ENCODE measurements at places on chromosomes 4 and X.
A peak's percentile ranks its signal among the peaks of the same experiment; 100 is the strongest.

DNA sequence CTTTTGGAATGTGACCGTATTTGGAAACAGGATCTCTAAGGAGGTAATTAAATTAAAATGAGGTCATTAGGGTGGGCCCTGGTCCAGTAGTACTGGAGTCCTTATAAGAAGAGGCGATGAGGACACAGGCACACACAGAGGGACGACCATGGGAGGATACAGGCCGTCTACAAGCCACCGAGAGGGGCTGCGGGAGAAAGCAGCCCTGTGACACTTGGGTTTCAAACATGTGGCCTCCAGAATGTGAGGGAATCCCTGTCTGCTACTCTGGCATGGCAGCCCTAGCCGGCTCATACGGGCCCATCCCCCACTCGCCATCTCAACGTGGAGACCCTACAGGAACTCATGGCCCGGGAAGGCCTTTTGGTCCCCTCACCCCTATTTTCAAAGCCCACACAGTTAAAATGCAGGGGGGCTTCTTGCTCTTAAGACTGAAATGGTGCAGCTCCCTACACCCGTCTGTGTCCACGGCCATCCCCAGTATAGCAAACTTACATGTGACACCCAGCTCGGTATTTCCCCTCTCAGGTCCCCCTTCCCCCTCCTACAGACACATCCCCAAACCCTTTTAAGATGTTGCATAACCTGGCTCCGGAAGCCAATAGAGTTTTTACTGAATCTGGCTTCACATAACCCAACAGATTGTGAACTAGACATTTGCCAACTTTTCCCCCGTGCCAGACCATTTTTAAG is 124.1 kb upstream of the TBL1X start:
- DNase-seq, result no peak

GRCh38 chr4:156018383-156018782 is 64.7 kb upstream of the CTSO start:
- DNase-seq, result no peak

DNA sequence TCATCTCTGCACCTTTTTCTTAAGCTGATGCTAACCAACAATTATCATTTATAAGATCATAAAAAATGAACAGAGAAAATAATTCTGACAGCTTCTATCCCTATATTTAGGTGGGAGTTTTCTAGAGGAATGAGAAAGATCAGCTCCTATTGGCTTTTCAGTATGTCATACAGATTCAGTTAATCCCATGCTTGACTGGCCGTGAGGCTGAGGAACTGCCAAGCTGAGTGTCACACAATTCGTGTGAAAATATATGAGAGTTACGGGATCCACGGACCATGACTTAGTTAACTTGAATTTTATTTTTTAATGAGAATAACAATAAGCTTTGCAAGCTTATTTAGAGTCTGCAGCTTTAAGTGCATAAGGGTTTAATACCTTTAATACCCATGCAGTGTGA is 37.5 kb downstream of the PHEX start:
- DNase-seq, result no peak

- no peak for DNase-seq
These were observed 210.5 kb downstream of the GRXCR1 start for GRCh38 chr4:43103048-43103447.

- DNase-seq, result no peak
These were observed 83.0 kb downstream of the GRIA2 start for GRCh38 chr4:157303471-157303960.

DNA sequence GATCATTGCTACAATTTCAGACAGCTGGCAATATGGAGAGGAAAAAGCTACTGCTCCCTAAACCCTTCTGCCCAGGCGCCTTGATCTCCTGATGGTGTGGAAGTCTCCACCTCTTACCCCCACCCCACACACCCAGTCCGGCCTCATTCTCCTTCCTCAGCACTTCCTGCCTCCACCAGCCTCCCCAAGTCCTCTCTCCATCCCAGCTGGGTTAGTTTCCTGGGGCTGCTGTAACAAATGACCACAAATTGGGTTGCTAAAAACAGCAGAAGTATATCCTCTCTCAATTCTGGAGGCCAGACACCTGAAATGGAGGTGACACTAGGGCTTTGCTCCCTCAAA is 1.1 kb upstream of the CCNQ start:
- no peak for DNase-seq

DNA sequence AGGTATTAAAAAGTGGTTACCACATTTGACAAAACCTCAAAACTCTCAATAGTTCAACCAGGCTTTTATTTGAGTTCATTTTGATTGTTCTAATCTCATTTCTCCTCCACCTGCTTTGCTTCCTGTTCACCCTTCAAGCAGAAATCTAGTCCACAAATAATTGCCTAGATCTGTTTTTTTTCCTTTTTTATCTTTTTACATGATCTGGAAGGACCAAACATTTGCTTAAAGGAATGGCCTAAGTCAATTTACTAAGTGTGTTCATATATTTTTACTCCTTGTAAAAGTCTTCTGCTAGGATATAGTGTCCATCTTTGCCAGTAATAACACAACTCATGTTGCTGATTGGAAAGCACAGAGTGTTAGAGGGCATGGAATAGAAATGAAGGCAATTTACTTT is 26.2 kb upstream of the VEGFD start:
- DNase-seq, result no peak

DNA sequence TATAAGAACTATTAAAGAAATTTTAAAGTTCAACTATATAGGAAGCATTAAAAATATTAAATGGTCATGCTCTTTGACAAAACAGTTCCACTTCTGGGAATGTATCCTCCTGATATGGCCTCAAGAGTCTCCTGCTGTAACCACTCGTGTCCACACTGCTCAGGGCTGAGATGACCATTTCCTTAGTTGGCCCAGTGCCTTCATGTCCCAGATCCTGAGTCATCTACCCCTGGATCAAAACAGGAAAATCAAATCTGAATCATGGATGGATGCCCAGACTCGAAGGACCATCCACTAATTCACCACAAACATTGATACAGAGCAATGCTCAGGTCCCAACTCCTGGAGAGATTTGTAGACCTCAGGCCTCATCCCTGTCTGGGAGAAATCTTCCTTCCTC is 44.7 kb downstream of the GPRASP3 start:
- DNase-seq, result no peak

GRCh38 chrX:40165206-40165605 is 67.4 kb upstream of the BCOR start:
- DNase-seq, result no peak

- no peak for DNase-seq
These were observed 3.9 kb upstream of the MFAP3L start for GRCh38 chr4:170030121-170030520.

GRCh38 chr4:14984448-14984847 is 17.8 kb upstream of the CPEB2 start:
- DNase-seq, result no peak

DNA sequence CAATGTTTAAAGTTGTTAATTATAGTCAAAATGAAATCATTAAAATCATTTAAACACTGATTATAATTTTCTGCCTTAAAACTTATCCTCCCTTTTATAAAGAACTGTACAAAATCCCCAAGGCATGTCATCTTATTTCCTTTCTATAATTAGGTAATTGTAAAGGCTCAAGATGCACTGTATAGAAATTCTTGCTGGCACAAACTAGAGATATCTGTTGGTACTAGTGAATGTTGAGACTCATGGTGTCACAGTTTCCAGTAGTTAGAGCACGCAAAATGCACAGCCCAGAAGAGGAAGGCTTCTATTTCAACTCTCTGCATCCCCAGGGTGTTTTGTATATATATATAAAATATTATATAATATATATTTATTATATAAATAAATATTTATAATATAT is 22.7 kb upstream of the PLA2G12A start:
- DNase-seq, result no peak

DNA sequence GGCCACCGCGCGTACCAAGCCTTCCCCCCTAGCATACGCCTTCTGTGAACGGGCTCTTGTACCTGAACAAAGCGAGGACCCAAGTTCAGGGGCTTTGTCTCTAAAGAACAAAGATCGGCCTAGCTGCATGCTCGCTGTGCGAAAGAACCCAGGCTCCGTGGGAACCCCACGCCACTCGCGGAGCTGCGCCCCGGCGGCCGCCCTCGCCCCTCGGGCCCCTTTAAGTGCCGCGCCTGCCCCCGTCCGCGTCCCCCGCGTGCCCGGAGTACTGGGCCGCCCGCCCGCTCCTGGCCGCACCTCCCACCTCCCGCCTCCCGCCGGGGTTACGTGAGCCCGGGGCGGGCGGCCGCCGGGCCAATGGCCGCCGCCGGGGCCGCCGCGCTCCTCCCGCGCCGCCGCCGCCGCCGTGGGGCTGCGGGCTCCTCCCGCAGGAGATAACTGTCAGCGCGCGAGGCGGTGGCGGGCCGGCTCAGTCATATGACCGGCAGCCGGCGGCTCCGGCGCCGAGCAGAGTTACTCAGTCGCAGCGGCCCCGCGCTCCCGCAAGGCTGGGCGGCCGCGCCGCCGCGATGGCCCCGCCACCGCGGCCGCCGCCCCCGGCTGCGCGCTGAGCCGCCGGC is at the start of gene FNIP2:
FNIP2 (plus strand) TSS at position 472 of the 620 bp plus-strand sequence. CDS start 187 bp downstream, outside the sequence.
- DNase-seq, result peak; percentile 47

DNA sequence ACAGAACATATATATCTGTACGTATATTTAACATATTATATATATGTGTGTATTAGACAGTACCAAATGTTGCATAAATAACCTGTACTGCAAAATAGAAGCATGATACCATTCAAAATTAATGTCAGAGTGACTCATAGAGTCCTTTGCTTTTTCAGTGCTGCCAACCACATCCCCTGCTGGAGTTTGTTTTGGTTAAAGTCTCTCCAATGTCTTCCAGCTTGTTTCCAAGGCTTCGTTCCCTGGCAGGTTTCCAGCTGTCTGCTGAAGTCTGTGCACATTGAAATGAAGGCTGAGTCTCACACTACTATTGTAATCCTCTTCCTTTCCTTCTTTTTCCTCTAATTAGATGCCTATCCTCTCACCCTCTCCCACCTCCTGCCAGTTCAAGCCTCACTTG is 14.9 kb downstream of the NRK start:
- DNase-seq, result no peak

DNA sequence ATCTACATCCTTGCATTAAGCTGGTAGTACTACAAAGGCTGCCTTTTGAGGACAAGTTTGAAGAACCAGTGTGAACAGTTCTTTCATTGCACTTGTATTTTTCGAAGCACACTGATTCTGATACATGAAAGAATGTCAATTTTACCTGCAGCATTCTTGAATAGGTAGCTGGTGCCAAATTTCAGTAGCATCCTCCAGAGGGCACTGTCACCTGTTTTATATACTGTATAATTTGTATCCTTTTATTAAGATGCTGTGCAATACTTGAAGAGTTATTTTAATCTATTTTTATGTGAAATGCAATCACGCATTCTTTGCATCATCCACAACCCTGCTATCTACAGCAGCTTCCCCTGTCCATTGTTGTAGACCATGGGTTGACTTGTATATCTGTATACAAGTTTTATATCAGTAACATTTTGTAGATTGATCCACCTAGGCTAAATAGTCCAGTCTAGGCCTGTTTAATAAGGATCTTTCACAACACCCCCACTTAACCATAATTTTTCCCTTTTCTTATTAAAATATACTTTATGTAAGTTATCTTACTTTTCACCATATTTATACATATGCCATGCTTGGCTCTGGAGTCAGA is 325.7 kb downstream of the PCDH7 start:
- DNase-seq, result no peak

GRCh38 chr4:93983140-93983539 is 154.6 kb downstream of the ATOH1 start:
- no peak for DNase-seq

DNA sequence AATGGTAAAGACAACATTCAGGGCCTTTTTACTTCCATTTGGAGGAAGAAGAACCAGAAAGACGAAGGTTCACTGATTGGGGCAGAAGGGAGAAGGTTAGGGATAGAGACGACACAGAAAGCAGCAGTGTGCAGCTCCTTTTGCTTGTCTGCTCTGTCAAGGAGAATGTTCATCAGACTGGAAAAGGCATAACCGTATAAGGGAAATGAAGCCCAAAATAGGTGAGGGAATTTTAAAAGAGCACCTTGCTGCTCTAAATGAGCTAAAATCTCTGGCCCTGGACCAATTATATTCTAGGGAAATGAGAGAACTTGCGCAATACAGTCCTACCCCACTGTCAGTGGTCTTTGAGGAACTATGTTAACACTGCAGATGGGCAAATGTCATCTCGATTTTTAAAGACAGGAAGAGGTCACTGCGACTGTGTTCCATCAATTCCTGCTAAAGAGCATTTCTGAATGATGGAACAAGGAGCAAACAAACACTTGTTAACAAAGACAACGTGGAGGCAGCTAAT is 909.8 kb upstream of the FTHL17 start:
- DNase-seq, result no peak

- DNase-seq, result no peak
These were observed 759.1 kb upstream of the SLIT2 start for GRCh38 chr4:19492606-19493005.

DNA sequence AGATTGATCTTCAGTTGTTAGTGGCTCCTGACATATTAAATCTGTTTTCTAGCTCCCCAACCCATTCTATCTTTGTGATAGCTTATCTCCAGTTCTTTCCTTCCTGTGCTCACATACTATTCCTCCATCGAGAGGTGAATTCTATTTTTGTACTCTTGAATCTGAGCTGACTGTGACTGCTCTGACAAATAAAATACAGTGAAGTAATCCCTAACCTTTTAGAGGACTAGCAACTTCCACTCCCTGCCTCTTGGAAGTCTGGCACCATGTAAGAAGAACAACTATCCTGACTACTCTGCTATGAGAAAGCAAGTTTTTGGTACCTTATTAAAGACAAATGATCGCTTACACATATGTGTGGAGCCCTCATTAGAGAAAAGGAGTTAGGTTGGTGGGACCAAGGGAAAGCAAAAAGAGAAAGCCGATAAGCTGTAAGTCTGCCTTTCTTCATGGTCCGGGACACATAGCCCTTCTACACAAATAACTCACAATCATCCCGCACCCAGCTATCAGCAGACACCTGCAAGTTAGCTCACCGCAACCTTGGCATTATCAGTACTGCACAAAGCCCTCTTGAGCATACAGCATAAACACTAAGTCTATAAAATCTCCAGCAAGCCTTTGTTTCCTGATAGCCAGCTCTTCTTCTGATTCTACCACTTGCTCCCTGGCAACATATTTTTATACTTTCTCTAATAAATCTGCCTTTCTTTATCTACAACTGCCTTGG is 13.5 kb upstream of the PPM1K start:
- no peak for DNase-seq

- no peak for DNase-seq
These were observed 38.5 kb downstream of the ELF4 start for GRCh38 chrX:130071611-130072344.

DNA sequence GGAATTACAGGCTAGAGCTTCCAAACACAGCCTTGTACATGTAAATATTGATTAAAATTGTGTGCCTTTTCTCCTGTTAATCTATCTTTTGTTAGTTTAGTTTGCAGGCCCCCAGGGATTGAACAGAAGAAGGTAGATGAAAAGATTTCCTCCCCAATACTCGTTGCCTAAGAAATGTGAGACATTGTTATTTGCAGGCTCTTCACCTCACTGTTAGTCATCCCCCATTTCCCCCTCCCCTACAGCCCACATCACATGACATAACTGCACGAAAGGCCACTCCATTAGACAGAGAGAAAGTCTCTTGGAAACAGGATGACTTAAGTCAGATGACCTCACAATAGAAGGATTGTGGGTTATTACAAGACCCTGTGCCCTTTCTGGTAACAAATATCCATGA is 13.3 kb upstream of the MID1 start:
- no peak for DNase-seq

All from stimulated activated CD8-positive, alpha-beta memory T cell treated with anti-CD3 and anti-CD28 coated beads, Interleukin-7, amount 100 ng/mL, for 1 hour (primary cell).